ENCODE measurements at places on chromosomes 16 and 17. TPM values are rescaled to one million over a fixed set of nuclear protein-coding genes. Genes with fewer than 3 reads are reported as not detected.

Gene NDRG4
- total RNA-seq: 32.1 TPM

Gene TPSAB1
- not detected for total RNA-seq

Gene KCNH4
- total RNA-seq: 0.08 TPM

Gene ZG16
- not detected for total RNA-seq

Gene ACOX1
- total RNA-seq: 32.9 TPM
